Activated CD4-positive, alpha-beta memory T cell treated with anti-CD3 and anti-CD28 coated beads for 36 hours (primary cell): ENCODE measurements at places on chromosomes 2 and 18. TPM values are rescaled to one million over a fixed set of nuclear protein-coding genes. Genes with fewer than 3 reads are reported as not detected.

SLC8A1 gene
- total RNA-seq = 0.19 TPM

GALNT14 gene
- 0.43 TPM for total RNA-seq

C1GALT1C1L gene
- not detected for total RNA-seq

GPR39 gene
- total RNA-seq = not detected

CROCC2 gene
- not detected for total RNA-seq

DNA sequence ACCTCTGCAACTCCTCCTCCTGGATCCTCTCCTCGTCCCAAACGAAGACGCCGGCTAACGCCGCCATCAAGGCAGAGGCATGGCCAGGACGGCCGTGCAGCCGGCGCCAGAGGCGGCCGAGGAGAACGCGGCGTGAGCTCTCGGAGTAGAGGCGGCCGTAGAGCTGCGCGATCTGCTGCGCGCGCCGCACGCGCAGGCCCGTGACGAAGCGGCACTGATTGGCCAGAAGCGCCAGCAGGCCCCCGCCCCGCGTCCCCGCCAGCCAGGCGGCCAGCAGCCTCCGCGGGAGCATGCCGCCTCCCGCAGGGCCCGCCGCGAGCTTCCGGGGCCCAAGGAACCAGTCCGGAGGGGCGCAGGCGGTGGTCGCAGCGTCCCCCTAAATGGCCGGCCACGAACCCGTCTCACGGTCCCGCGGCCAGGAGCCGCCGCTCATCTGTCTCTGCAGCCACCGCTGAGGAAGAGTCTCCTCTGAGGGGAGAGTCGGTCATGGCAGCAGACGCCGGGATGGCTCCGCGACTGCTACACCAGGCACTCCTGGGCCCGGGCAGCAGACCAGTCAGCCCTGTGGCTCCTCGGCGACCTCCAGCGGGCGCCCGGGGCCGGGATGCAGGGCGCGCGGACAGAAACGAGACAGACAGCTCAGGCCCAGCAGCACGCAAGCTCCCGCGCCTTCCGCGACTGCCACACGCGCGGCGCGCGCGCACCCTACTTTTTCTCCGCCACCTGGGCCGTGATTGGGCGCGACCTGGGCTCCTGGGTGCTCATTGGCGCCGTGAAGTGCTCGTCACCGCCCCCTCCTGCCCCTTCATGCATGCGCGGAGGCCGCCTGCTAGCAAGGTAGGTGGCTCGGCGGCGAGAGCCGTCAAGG is at the start of gene STARD7:
STARD7 (minus strand) TSS at position 685 of the 868 bp plus-strand sequence; CDS start at position 292, 393 bp downstream.
- peak; percentile 99 for DNase-seq

GRCh38 chr2:42516418-42516901 is 22.7 kb upstream of the KCNG3 start:
- no peak for DNase-seq

GRCh38 chr2:17181051-17181752 is 337.0 kb downstream of the RAD51AP2 start:
- DNase-seq = no peak

- no peak for DNase-seq
Observed at GRCh38 chr2:8193146-8193545, 488.7 kb upstream of the ID2 start.

DNA sequence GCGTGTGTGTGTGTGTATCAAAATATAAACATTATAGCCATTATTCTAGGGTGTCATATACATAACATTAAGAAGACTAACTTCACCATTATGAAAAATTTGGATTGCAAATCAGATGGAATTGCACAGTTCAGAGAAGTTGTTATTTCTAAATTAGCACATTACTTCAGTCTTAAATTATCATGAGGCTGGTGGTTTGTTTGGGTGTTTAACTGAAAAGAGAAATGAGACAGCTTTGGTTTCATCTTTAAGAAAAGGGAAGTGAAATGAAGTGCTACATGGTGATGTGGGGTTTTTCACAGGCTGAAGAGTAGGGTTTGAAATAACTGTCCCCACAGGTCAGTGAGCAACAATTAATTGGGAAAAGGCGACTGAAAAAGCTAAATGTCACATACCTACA is 161.2 kb upstream of the XIRP2 start:
- DNase-seq = no peak

GRCh38 chr2:35887146-35887545 is 468.4 kb upstream of the CRIM1 start:
- DNase-seq = no peak

GRCh38 chr18:78821396-78821795 is 158.2 kb upstream of the SALL3 start:
- DNase-seq = no peak

DNA sequence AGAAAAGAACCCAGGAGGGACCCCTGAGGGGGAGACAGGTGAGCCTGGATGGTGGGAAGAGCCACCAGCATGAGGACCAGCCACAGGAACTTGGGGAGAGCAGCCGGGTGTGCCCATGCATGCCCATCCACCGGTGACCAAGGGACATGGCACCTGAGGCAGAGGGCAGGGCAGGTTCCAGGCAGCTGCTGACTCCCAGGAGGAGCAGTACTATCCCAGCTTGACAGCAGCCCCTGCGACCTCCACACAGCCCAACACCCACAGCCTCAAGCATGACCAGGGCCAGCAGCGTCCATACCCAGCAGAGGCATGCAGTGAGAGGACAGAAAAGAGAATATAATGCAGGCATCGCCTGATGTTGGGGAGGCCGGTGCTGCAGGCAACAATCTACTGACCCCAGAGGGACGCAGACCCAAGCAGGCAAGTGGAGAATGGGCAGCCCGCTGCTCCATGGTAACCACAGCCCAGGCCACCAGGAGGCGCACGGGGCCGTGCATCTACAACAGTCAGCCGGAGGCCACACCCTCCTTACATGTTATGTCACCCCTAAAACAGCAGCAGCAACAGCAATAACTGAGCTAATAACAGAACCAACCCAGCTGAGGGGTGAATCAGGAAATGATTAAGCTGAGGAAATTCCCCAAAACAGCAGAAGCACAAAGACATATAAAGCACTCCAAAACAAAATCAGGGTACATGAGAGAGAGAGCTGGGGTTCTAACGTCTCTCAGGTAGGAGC is 44.1 kb downstream of the ANKMY1 start:
- peak; percentile 91 for DNase-seq

- DNase-seq = no peak
Observed at GRCh38 chr2:219248845-219249202, 3.5 kb downstream of the STK16 start.

DNA sequence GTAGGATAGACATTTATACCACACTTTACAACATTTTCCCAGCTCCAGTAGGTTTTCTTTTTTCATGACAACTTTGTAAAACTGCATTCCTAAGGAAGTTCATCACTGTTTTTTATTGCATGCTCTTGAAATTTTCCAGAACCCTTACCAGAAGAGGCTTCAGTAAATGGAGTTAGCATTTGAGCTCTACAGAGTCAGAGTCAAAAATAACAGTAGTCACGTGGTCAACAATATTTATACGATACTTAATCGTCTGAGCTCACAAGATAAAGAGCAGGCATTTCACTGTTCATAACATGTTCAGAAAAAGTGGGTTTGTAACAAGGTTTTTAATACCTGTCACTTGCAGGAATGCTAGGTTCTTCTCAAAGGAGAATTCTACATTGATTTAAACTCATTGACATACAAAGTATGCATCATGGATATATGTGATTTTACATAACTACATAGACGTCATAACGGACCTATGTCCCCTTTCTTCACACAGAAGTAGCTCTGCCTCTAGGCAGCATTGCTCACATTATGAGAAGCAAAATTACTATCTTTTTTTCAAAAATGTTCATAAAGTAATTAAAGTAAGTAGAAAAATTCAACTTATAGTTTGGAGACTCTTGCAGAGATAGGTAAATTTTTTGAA is 187.0 kb upstream of the COL3A1 start:
- no peak for DNase-seq

- DNase-seq = no peak
Observed at GRCh38 chr2:163649080-163649479, 86.7 kb downstream of the FIGN start.
